ENCODE measurements at places on chromosomes 4 and X. TPM values are rescaled to one million over a fixed set of nuclear protein-coding genes. Genes with fewer than 3 reads are reported as not detected.

Gene ATP11C
- 14.7 TPM for total RNA-seq

Gene RPA4
- total RNA-seq, result 3.8 TPM

Gene DAPP1
- total RNA-seq, result 0.41 TPM

Gene NPFFR2
- not detected for total RNA-seq

Gene UGT2B11
- total RNA-seq, result not detected

Gene CITED1
- 24.3 TPM for total RNA-seq

Gene GLRB
- 2.9 TPM for total RNA-seq

GRCh38 chrX:44889824-44890223 lies 16.8 kb downstream of the KDM6A start:
- H3K4me3 ChIP-seq, result no peak overlapping the region
- H3K36me3 ChIP-seq, result no peaks in the 10 kb centered on the region
- H3K4me1 ChIP-seq, result no peaks in the 10 kb centered on the region
- H3K27me3 ChIP-seq, result no peaks in the 10 kb centered on the region
- DNase-seq, result no peak
- H3K27ac ChIP-seq, result no peak overlapping the region

GRCh38 chrX:22748093-22748999 lies 251.4 kb upstream of the DDX53 start:
- H3K36me3 ChIP-seq, result no peaks in the 10 kb centered on the region
- no peak overlapping the region for H3K27ac ChIP-seq
- H3K4me3 ChIP-seq, result no peak overlapping the region
- no peaks in the 10 kb centered on the region for H3K4me1 ChIP-seq
- peak; percentile 35 for DNase-seq

DNA sequence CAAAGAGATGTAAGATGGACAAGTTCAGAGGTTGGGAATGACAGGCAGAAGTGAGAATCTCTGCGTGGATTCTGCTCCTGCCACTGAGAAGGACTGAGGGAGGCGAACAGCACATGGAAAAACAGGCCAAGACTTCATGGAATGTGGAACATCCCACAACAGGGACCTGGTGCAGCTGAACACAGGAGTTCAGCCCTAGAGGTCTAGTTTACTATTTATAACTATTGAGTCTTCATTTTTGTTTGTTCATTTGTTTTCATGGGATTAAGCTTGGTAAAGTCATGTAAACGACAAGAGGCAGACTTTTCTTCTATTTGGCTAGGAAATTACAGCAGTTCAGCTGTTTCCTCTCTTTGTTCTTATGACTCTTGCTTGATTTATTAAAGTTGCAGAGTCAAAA lies 234.5 kb downstream of the MAML3 start:
- no peak overlapping the region for H3K4me3 ChIP-seq
- H3K27ac ChIP-seq, result peak overlapping the region; percentile 77
- H3K36me3 ChIP-seq, result no peaks in the 10 kb centered on the region
- H3K27me3 ChIP-seq, result no peaks in the 10 kb centered on the region
- H3K4me1 ChIP-seq, result peaks cover 48% of the 10 kb centered on the region

DNA sequence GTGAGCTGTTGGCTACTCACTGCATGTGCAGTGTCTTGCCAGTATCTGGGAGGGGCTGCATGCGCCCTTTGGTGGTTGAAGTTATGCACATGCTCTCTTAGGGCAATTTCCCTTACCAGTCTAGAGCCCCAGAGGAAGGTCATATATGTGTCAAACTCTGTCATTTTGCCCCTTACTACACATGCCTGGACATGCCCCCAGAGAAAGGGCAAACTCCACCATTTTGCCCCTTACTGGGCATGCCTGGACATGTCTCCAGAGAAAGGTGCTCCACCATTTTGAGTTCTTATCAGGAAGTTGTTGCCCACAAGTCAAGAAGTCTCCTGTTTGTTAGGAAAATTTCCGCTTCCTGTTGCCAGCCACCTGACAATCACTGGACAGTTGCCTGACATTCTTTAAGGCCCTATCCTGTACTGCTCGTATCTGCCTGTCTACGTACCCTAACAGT lies 56.4 kb upstream of the PLAC8 start:
- no peak overlapping the region for H3K4me3 ChIP-seq
- H3K27me3 ChIP-seq, result no peaks in the 10 kb centered on the region
- H3K27ac ChIP-seq, result no peak overlapping the region

DNA sequence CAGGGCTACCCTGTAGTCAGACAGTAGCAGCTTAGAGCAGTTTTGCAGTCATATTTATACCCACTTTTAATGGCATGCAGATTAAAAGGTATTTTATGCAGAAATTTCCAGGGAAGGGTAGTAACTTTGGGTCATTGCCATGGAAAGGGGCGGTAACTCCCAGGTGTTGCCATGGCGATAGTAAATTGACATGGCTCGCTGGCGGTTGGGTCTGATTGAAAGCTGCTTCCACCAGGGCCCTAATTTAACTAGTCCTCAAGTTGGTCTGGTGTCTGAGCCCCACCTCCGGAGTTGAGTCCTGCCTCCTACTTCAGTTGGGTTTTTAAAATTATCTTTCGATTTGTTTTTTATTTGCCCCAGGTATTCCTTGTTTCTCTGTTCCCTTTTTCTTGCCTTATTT lies 70.1 kb downstream of the NAA11 start:
- no peaks in the 10 kb centered on the region for H3K27me3 ChIP-seq
- H3K4me3 ChIP-seq, result no peak overlapping the region
- no peak overlapping the region for H3K27ac ChIP-seq
- no peaks in the 10 kb centered on the region for H3K36me3 ChIP-seq
- H3K4me1 ChIP-seq, result no peaks in the 10 kb centered on the region
- DNase-seq, result no peak

- H3K4me3 ChIP-seq, result no peak overlapping the region
- no peaks in the 10 kb centered on the region for H3K4me1 ChIP-seq
- no peak for DNase-seq
- H3K36me3 ChIP-seq, result no peaks in the 10 kb centered on the region
- peaks cover 12% of the 10 kb centered on the region for H3K27me3 ChIP-seq
Observed at GRCh38 chr4:636628-637159, 11.3 kb downstream of the PDE6B start.

DNA sequence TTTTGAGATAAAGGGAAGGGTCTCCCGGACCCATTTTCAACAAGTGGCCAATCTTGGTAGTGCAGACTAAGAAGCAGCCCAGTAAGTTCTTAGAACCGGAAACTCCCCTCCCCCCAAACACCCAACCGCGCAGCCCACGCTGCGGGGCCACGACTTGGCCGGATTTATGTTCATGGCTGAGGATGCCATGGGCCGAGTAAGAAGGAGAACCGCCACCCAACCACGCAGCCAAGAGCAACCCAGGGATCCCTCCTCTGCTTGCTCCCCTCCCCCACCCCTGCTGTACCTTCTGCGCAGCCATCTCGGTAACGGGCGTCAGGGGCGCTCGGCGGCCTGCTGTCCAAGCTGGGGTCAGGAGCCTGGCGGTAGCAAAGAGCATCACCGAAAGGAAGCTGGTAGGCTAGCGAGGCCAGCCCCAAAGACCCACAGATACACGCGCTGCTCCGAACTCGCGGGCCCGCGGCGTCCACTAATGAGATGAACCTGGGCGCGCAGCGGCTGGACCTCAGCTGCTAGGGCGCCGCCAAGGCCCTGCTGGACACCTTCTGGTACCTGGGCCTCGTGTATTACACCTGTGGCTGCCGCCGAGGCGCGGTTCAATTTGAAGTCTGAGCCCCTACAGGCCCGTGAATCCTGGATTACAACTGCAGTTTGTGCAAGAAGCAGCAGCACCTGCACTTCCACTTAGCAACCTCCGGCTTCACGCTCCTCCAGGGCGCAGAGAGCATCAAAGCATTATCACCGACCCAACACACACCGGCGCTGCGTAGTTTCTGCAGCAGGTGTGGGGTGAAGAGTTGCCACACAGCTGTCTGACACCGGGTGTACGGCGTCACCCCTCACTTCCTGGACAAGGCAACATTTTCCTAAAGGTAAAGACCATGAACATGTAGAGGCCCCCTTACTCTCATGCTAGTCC lies 63.4 kb downstream of the NUDT10 start:
- H3K36me3 ChIP-seq, result no peaks in the 10 kb centered on the region
- H3K27me3 ChIP-seq, result no peaks in the 10 kb centered on the region
- no peak for DNase-seq
- H3K4me1 ChIP-seq, result no peaks in the 10 kb centered on the region

DNA sequence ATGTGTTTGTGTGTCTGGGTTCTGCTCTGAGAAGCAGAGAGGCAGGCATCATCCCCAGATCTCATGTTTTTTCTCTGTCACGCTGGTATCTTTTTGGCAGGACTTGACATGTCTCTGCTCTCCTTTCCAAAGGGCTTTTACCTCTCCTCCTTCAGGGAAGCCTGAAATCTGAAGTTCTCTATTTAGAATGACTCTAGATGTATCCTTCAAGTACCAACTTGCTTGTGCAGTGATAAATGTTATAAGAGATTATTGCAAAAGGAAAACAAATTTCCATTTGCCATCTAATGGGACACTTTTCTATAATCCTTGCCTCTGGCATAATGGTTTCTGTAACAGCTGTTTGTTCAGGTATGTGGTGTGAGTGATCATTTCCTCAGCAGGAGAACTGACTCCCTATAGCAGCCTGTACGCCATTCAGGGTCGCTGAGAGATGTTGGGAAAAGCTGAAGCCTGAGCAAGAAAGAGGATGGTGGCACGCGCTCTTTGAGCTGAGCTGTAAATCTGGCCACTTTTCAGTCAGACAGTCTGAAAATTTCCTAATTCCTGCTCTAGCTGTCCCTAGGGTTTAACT lies 72.5 kb downstream of the CNGA2 start:
- no peaks in the 10 kb centered on the region for H3K27me3 ChIP-seq
- DNase-seq, result no peak
- H3K27ac ChIP-seq, result no peak overlapping the region
- no peak overlapping the region for H3K4me3 ChIP-seq
- H3K4me1 ChIP-seq, result no peaks in the 10 kb centered on the region

- H3K4me3 ChIP-seq, result no peak overlapping the region
- no peaks in the 10 kb centered on the region for H3K36me3 ChIP-seq
- no peaks in the 10 kb centered on the region for H3K4me1 ChIP-seq
- no peaks in the 10 kb centered on the region for H3K27me3 ChIP-seq
Observed at GRCh38 chrX:136261321-136261720, 10.1 kb upstream of the MAP7D3 start.

DNA sequence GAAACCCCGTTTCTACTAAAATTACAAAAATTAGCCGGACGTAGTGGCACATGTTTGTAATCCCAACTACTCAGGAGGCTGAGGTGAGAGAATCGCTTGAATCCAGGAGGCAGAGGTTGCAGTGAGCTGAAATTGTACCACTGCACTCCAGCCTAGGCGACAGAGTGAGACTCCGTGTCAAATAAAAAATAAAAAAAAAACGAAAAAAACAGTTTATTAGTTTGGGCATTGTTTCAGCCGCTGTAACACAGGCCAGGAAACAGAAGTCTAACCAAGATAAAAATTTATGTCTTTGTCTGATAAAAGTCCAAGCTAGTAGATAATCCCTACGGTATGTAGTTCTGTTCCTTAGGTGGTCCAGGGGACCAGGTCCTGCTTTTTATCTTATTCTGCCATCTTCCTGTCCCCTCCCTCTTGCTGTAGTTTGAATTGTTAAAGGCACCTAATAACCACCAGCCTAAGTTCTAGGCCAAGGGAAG lies 21.4 kb downstream of the USO1 start:
- H3K36me3 ChIP-seq, result no peaks in the 10 kb centered on the region
- peaks cover 21% of the 10 kb centered on the region for H3K4me1 ChIP-seq
- no peaks in the 10 kb centered on the region for H3K27me3 ChIP-seq
- DNase-seq, result no peak
- no peak overlapping the region for H3K27ac ChIP-seq

- H3K27me3 ChIP-seq, result no peaks in the 10 kb centered on the region
- no peak overlapping the region for H3K27ac ChIP-seq
- H3K4me1 ChIP-seq, result no peaks in the 10 kb centered on the region
- no peak overlapping the region for H3K4me3 ChIP-seq
Observed at GRCh38 chr4:71266090-71266794, 72.6 kb upstream of the SLC4A4 start.

GRCh38 chr4:25307596-25307995 lies 5.0 kb upstream of the ZCCHC4 start:
- H3K27me3 ChIP-seq, result no peaks in the 10 kb centered on the region
- H3K36me3 ChIP-seq, result no peaks in the 10 kb centered on the region
- H3K4me3 ChIP-seq, result no peak overlapping the region
- H3K4me1 ChIP-seq, result no peaks in the 10 kb centered on the region

DNA sequence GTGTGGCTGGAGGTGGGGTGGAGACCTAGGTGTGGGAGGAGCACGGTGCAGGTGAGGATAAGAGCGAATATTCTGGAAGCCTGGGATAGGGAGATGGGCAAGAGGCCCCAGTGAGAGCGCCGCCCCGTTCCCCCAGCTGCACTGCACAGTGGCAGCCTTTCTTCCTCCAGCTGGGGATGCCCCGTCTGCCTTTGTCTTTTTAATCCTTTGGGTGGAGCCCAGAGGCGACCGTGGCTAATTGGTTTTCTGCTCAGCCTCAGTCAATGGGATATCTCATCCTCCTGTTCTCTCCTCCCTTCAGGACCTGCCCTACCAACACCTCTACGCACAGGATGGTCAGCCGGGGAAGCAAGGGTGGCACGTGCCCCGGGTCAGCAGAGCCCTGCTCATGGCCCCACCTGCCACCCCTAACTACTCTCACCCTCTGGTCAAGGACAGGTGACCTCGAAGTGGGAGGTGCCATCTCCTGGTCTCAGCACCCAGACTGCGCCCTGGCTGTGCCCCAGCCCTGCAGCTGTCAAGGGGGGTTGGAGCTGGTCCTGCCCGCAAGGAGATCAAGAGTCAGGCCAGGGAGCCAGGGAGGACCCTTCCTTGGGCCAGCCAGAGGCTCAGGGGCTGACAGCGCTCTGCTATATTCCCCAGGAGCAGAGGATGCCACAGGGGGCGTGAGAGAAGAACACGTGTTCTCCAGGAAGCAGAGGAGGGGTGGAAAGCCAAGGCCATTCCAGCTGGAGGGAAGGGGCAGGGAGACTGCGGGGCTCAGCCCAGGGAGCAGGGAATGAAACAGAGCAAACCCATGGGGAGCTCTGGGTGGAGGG lies 64.0 kb downstream of the ADRA2C start:
- H3K27ac ChIP-seq, result no peak overlapping the region
- H3K27me3 ChIP-seq, result peaks cover 16% of the 10 kb centered on the region
- no peak for DNase-seq
- H3K4me1 ChIP-seq, result peaks cover 13% of the 10 kb centered on the region
- H3K36me3 ChIP-seq, result no peaks in the 10 kb centered on the region

- H3K4me1 ChIP-seq, result no peaks in the 10 kb centered on the region
- H3K4me3 ChIP-seq, result no peak overlapping the region
- no peaks in the 10 kb centered on the region for H3K36me3 ChIP-seq
- DNase-seq, result no peak
Observed at GRCh38 chr4:139229534-139230039, 50.4 kb downstream of the MGARP start.

GRCh38 chr4:2423695-2424094 lies 4.9 kb downstream of the CFAP99 start:
- H3K27me3 ChIP-seq, result peaks cover 42% of the 10 kb centered on the region
- no peak for DNase-seq
- peaks cover 7% of the 10 kb centered on the region for H3K4me1 ChIP-seq
- H3K4me3 ChIP-seq, result no peak overlapping the region
- no peak overlapping the region for H3K27ac ChIP-seq
- H3K36me3 ChIP-seq, result no peaks in the 10 kb centered on the region

- H3K4me1 ChIP-seq, result no peaks in the 10 kb centered on the region
- no peak for DNase-seq
- no peak overlapping the region for H3K27ac ChIP-seq
- H3K27me3 ChIP-seq, result no peaks in the 10 kb centered on the region
- H3K4me3 ChIP-seq, result no peak overlapping the region
- H3K36me3 ChIP-seq, result no peaks in the 10 kb centered on the region
Observed at GRCh38 chrX:129694805-129695204, 40.0 kb upstream of the APLN start.

- no peak overlapping the region for H3K4me3 ChIP-seq
- H3K27me3 ChIP-seq, result no peaks in the 10 kb centered on the region
- no peak for DNase-seq
- no peak overlapping the region for H3K27ac ChIP-seq
Observed at GRCh38 chr4:525660-526059, 26.6 kb downstream of the PIGG start.

- no peaks in the 10 kb centered on the region for H3K36me3 ChIP-seq
- H3K27ac ChIP-seq, result no peak overlapping the region
- no peaks in the 10 kb centered on the region for H3K4me1 ChIP-seq
- no peak for DNase-seq
- no peak overlapping the region for H3K4me3 ChIP-seq
- no peaks in the 10 kb centered on the region for H3K27me3 ChIP-seq
Observed at GRCh38 chr4:168993714-168994510, 16.1 kb downstream of the CBR4 start.
